HT1080 (cell line): ENCODE measurements at places on chromosomes 11 and 22. TPM values are rescaled to one million over a fixed set of nuclear protein-coding genes. Genes with fewer than 3 reads are reported as not detected.

LIPT2 gene
- total RNA-seq, result 2.9 and 3.7 TPM in 2 replicates

SLC22A6 gene
- total RNA-seq, result not detected in 2 replicates

NRIP3 gene
- 52.6 and 61.3 TPM in 2 replicates for total RNA-seq

DNA sequence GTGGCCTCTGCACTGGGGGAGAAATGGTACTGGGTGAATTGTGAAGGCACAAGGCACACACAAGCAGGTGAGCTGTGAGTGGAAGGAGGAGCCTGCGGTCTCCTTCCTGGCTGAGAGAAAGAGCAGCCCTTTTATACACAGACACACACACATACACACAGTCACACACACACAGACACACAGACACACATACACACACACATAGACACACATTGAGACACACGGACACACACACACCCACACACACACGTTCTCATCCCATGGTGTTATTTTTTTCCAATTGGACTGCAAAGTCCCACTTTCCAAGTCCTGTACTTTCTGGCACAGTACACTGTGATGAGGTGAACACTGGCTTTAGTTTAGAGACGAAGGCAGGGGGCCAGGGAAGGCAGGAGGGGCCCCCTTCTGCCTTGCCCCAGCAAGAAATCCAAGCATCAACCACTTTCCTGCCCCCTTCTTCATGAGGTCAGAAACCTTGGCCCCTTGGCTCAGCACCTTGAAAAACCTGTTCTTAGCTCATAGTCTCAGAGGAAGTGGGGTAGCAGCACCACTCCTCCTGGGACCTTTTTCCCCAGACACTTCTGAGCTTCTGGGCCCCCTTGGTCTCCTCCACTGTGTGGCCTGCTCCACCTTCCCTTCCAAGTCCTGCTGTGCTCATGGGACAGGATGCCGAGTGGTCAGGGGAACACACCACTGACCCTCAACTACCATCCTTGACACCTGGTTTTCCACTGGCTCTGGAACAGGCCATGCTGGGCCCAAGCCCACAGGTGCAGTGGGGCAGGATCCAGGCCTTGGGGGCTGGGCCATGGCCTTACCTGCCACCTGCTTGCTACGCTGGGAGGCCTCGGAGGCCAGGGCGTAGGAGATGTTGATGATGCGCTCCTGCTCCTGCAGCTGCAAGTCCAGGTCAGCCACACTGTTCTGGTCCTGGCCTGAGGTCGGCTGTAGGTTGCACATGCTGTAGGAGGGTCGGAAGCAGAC lies 43.8 kb downstream of the C11orf58 start:
- DNase-seq, result no peak

DNA sequence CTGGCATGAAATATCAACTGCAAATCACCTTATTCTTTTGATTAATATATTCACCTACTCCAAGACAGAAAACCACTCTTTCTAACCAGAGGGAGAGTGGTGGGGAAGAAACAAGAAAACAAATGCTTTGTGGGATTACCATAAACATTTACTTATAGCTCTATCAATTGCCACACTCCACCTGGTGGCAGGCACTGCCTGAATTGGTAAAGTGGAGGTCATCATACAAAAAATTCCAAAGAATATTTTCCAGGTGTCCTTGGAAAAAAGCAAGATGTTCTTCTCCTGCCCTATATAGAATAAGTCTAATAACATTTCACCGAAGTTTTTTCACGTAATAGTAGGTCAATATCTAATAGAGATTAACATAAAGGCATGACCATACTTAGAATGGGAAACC lies 45.3 kb downstream of the PHF21A start:
- no peak for DNase-seq

- DNase-seq, result peak; percentile 83
These were observed 9.9 kb upstream of the CELSR1 start for GRCh38 chr22:46547179-46547882.

GRCh38 chr11:35141571-35141971 lies 2.6 kb downstream of the CD44 start:
- peak; percentile 43 for DNase-seq

BCL2L13 gene
- 41.4 and 43.8 TPM in 2 replicates for total RNA-seq

- no peak for DNase-seq
These were observed 188.1 kb upstream of the PDGFD start for GRCh38 chr11:104352036-104352435.

- DNase-seq, result no peak
These were observed 15.1 kb upstream of the CD3E start for GRCh38 chr11:118289401-118289800.

GRCh38 chr22:44670220-44670988 lies 31.6 kb upstream of the PRR5 start:
- no peak for DNase-seq

DNA sequence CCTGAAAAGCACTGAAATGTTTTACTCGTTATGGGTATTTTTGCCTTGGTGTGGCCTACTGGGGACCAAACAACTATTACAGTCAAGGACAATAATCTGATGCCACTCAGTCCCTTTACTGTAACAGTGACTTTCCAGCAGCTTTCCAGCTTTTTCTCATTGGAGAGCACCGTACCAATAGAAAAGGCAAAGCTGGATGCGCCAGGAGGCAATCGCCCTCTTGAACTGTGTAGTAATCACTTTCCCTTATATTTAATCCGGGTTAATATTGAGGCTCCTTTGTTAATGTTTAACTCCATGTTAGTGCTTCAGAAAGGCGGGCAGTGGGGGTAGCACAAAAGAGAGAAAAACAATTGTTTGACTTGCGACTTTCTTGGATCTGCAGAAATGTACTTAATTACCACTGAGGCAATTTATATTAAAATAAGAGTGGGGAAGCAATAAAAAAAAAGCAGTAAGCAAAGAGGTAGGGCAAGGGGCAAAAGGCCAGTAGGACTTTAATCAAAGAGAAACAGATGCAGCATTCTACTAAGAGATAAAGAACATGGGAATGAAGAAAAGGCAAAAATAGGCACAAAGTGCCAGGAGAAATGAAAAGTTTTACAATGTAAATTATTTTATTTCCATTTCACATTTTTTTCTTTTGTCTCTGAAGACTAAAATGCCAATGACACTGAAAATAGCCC lies 81.6 kb downstream of the LRRC4C start:
- no peak for DNase-seq

DNA sequence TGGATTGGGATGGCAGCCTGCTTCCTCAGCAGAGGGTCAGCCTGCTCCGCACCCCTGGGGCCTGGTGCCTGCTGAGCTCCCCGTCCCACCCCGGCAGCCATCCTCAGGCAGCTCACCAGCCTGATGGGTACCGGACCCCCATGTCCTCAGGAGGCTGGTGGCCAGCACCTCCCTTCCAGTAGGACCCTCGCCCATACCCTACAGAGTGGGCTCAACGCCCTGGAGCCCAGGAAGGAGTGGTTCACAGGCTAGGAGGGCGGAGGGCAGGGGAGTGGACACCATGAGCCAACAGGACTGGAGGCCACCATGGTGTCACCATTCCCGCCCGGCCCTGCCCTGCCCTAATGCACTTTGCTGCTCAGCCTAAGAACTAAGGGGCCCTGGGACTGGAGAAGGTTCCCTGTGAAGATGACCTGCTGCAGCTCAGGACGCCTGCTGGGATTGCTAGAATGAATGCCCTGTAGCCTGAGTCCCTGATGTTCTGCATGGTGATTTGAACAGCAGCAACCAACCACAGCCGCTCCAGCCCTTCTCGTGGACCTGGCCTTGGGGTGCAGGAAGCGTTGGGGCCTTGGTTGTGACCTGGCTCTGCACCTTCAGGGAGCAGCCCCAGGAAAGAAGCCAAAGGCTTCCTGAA lies 1080.8 kb downstream of the BRD1 start:
- no peak for DNase-seq

PGA4 gene
- not detected in 2 replicates for total RNA-seq

TECTA gene
- 0.10 and 0.53 TPM in 2 replicates for total RNA-seq

DNA sequence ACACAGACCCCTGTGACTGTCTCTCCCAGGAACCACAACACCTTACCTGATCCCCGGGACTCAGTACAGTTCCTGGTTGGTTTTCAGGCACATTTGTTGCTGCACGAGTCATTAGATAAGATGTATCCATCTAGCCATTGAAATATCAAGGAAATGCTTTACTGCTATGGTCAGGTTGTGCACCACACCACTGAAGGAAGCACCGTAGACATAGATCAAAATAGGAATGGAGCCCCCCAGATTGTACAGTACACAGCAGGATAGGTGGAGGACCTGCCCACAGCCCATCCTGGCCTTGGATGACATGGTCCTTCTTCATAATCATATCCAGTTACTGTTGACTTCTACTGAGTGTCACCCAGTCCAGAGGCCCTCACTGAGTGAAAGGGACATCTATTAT lies 85.9 kb upstream of the LDLRAD3 start:
- no peak for DNase-seq

- peak; percentile 72 for DNase-seq
These were observed at the start of gene PHLDA2 for GRCh38 chr11:2928605-2929530. PHLDA2 (minus strand) TSS chr11:2929420; CDS start chr11:2929364, 56 bp downstream.

CASP4 gene
- total RNA-seq, result 55.0 and 60.6 TPM in 2 replicates

DNA sequence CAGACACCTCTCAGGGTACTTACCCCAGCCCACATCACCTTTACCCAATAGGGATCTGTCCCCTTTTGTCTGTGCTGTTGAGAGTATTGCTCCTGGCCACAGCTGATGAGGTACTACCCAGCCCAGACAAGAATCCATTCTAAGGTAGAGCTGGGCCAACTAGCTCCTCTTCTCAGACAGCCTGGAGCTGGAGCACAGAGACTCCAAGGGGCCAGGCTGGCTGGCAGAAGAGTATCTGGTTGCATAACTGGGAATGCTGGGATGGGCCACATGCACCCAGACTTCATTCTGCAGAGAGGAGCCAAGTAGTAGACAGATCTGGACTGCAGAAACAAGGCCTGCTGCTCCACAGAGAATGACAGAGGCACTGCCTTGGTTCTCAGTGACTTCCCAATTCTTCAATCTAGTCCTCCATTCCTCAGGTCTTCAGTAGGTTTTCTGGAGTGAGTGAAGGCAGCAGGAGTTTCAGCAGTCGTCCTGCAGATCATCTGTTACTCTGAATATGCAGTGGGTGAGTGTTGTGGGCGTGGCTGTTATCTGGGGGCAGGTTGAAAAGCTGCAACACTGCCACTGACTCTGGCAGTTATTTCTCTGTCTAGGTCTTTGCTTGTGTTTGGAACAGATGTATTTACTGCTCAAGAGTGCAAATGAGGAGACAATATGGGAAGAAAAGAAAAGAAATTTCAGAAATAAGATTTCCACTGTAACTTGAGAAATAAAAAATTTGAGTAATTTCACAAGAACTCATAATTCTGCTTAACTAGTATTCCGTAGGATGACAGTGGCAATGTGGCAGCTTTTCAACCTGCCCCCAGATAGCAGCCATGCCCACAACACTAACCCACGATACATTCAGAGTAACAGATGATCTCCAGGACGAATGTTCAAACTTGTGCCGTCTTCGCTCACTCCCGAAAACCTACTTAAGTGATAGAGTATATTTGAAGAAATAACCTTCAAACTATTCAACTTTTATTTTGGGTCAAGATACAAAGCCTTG lies 34.9 kb downstream of the MAPK1 start:
- DNase-seq, result no peak

TMEM191B gene
- total RNA-seq, result 0.10 and 0.51 TPM in 2 replicates

DNA sequence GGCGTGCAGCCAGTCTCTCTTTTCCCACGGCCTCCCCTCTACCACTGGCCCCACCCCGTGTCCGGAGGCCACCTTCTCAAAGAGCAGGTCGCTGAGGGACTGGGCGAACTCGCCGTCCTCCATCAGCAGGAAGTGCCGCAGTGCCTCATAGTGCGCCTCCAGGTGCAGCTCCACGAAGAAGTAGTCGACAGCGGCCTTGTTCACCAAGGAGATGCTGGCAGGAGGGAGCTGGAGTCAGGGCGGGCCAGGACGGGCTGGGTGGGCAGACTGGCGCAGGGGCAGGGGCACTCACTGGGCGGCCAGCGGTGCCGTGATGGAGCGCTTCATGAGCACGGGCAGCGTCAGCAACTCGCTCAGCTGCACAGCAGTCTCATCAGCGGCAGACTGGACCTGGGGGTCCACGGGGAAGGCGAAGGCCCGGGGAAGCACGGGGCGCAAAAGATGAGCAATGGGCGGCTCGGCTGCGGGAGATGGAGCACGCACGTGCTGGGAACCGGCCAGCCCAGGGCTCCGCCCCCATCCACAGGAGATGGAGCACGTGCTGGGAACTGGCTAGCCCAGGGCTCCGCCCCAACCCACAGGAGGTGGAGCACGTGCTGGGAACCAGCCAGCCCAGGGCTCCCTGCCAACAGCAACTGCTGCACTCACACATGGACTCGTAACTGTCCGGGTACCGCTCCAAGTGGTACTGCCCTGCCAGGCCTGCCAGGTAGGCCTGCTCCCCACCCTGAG lies 18.4 kb downstream of the SELENOO start:
- DNase-seq, result peak; percentile 43

OR5B21 gene
- total RNA-seq, result not detected in 2 replicates
